ENCODE measurements at places on chromosomes 4 and X. TPM values are rescaled to one million over a fixed set of nuclear protein-coding genes. Genes with fewer than 3 reads are reported as not detected.

The MAGEA8 gene
- not detected for total RNA-seq

DNA sequence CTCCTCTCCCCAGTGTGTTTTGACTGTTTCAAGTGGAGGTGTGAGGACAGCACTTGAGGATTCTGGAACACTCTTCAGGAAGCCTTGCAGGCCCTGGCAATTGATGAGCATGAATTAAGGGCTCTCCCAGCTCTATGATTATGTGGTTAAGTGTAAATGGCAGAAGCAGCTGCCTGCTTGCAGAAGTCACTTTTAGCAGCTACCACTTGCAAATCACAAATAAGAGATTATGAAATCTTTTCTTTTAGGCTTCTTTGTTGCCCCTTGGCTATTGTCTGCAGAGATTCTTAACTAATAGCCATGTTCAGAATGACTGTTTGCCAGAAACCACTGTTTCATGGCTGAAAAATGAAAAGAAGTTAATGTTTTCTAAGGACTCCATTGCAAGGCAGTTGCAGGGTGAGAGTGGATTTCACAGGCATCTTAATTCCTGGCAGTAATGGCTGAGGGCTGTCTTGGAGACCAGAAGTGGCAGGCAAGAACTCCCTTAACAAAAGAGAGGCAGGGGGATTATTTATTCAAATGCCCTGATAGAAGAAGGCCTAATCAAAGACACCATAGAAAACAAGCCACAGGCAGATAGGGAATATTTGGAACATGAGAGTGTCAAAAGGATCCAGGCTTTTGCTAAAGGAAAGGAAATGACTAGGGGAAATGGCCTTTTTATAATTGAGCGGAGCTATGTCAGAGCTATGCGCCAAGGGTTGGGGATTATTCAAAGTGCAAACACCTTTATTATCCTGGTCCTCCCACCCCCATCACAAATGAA lies 8.3 kb upstream of the HOPX start:
- DNase-seq, result no peak

- no peak for DNase-seq
Observed at GRCh38 chr4:7323872-7324650, 110.7 kb downstream of the PSAPL1 start.

- DNase-seq, result no peak
Observed at GRCh38 chrX:123358457-123358856, 174.4 kb downstream of the GRIA3 start.

Data from A673 (cell line).